ENCODE measurements at places on chromosomes 6 and 20.

DNA sequence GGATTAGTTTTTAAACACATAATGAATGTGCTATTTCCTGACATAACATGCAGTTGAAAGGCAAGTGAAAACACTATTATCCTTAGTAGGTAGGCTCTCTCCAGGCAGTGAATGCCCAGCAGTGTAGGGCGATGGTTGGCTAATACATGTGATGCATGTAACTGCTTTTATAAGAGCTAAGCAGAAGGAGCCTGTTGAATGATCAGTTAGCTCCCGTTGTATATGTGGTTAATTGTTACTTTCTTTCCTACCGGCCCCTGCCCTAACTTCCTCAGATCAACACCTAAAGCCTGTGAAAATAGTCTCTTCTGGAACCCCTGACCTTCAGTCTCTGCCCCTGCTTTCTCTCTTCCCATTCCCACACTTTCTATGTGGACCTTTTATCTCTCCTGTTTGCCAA is 10.5 kb downstream of the SOX4 start:
- DNase-seq, result no peak

- no peak for DNase-seq
Measured at GRCh38 chr20:23024701-23025100, 10.4 kb upstream of the SSTR4 start.

DNA sequence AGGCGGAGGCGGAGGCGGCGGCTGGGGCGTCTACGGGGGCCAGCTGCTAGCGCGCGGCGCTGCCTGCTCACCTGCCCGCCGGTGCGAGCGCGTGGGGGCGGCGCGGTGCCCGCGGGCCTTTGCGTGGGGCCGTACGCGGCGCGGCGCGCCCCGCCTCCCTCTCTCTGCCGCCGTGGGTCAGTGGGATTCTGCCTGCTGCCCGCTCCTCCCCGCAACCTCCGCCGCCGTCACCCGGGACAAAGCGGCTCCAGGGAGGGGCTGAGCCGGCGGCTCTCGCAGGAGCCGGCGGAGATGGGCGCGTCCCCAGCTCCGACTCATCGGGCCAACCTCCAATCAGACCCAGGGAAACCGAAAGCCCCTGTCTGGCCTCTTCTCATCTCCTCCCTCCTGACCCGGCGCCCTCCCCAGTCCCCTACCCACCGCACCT is at the start of gene RCAN2:
Gene RCAN2, minus strand, starts transcription at position 249 of the 427 bp plus-strand sequence.
- DNase-seq, result peak; percentile 84

- no peak for DNase-seq
Measured at GRCh38 chr6:88492241-88492640, 326.1 kb upstream of the CNR1 start.

- no peak for DNase-seq
Measured at GRCh38 chr6:150394053-150394898, 25.5 kb downstream of the IYD start.

All from WERI-Rb-1 (cell line).